ENCODE measurements at places on chromosomes 3 and 15.

- DNase-seq = no peak
Measured at GRCh38 chr3:161796780-161797179, 300.2 kb downstream of the OTOL1 start.

DNA sequence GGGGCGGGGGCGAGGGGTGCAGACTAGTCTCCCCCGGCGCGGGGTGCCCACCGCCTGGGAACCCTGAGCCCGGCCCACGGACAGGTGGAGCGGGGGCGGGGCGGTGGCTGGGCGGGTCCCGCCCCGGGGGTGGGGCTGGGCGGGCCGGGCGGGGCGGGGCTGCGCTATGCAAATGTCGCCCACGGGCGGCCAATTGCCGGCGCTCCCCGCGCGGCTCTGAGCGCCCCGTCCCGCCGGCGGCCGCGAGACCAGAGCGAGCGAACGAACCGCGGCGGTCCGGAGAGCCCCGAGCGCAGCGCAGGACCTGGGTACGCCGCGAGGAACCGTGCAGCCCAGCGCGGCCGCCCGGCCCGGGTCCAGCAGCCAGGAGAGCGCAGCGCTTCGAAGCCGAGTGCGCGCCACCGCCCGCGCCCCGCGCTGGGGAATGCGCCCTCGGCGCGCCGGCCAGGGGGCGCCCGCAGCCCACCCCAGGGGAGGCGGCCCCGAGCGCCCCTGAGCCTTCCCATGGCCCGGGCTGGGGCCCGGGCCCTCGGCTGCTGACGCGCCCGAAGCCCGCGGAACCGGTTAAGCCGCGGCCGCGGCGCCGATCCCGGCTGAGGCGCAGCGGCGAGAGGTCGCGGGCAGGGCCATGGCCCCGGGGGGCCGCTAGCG is at the start of gene SEMA3F:
Gene SEMA3F (plus strand): TSS at position 485 of the 651 bp plus-strand sequence. CDS start 4,299 bp downstream, outside the sequence.
- peak; percentile 81 for DNase-seq

- DNase-seq = no peak
Measured at GRCh38 chr3:188230962-188231361, 77.0 kb downstream of the LPP start.

DNA sequence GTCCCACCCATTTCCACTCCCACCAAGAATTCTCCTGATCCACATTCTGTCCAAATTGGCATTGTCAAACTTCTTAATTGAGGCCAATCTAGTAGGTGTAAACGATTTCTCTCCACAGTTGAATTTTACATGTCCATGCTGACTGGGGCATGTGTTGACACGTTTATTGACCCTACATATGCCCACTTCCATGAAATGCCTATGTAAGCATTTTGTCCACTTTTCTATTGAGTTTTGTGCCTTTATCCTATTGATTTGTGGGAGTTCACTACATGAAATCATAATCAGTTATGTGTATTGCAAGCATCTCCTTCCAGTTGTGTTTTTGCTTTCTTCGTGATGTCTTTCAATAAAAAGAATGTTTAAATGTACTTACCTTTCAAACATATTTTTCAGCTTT is 141.7 kb upstream of the NSMCE3 start:
- no peak for DNase-seq

- DNase-seq = no peak
Measured at GRCh38 chr3:49456466-49456865, 13.6 kb upstream of the DAG1 start.

DNA sequence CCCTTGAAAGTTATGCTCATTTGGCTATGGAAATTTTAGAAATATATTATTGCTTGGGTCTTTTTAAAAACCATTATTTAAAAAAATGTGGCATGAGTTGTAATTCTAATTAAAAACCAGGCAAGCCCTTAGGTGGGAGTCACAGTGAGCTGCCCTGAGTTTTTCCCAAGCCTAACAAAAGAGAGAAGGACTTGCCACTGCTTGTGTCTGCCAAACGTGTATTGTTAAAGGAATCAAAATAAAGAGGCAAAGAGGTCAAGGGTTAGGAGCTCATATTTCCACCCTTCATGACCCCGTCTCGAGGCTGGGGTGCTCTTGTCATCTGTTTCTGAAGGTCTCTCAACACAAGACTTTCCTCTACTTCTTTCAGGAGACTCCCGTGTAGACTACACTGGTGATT is 321.1 kb downstream of the ZIC1 start:
- no peak for DNase-seq

All from NCI-H146 (cell line).